ENCODE measurements at places on chromosomes 6 and 20.

- no peak for DNase-seq
These were observed 36.4 kb downstream of the HDGFL1 start for GRCh38 chr6:22605736-22606135.

GRCh38 chr20:58018590-58018989 lies 209.9 kb downstream of the ANKRD60 start:
- no peak for DNase-seq

DNA sequence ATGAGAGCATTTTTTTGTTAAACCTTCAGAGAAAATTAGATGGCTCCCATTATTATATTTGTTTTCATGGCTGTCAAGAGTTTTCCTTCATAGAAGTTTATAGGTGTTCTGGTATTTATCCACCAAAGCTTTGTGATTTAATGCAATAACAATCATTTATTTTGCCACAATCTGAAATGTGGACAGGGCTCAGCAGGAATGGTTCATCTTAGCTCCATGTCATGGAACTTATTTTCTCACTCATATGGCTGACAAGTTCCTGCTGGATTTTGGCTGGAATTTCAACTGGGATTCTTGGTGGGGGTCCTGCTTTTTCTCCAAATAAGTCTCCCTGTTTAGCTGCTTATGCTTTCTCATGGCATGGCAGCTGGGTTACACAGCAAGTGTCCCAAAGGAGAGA lies 876.7 kb downstream of the QKI start:
- no peak for DNase-seq

GRCh38 chr6:39361657-39362486 lies 39.4 kb upstream of the KCNK16 start:
- peak; percentile 15 for DNase-seq

DNA sequence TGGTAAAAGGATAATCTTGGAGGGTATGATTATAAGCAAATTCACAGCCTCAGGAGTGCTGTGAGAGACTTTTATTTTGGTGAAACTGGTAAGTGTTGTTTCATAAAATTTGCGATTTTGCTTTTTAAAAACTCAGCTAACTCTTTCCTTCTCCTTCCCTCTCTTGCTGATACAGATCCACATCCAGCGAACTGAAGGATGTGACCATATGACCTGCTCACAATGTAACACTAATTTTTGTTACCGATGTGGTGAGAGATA lies 77.2 kb upstream of the TPD52L1 start:
- DNase-seq: no peak

DNA sequence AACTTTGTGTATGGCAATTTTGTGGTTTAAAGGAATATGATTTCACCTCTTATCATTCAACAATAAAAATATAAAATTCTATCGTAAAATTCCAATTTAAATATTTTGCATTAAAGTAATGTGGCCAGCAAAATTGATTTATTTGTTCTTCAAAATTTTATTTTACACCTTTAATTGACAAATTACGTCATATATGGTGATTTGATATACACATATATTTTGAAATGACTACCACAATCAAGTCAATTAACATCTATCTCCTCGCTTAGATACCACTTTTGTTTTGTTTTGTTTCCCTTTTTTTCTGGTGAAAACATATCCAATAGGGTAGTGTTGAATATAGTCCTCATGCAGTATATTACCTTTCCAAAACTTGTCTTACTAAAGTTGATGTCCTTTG lies 467.6 kb upstream of the HS3ST5 start:
- DNase-seq: no peak

DNA sequence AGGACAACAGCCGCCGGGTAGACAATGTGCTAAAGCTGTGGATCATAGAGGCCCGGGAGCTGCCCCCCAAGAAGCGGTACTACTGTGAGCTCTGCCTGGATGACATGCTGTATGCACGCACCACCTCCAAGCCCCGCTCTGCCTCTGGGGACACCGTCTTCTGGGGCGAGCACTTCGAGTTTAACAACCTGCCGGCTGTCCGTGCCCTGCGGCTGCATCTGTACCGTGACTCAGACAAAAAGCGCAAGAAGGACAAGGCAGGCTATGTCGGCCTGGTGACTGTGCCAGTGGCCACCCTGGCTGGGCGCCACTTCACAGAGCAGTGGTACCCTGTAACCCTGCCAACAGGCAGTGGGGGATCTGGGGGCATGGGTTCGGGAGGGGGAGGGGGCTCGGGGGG lies 16.7 kb upstream of the ZBTB9 start:
- no peak for DNase-seq

DNA sequence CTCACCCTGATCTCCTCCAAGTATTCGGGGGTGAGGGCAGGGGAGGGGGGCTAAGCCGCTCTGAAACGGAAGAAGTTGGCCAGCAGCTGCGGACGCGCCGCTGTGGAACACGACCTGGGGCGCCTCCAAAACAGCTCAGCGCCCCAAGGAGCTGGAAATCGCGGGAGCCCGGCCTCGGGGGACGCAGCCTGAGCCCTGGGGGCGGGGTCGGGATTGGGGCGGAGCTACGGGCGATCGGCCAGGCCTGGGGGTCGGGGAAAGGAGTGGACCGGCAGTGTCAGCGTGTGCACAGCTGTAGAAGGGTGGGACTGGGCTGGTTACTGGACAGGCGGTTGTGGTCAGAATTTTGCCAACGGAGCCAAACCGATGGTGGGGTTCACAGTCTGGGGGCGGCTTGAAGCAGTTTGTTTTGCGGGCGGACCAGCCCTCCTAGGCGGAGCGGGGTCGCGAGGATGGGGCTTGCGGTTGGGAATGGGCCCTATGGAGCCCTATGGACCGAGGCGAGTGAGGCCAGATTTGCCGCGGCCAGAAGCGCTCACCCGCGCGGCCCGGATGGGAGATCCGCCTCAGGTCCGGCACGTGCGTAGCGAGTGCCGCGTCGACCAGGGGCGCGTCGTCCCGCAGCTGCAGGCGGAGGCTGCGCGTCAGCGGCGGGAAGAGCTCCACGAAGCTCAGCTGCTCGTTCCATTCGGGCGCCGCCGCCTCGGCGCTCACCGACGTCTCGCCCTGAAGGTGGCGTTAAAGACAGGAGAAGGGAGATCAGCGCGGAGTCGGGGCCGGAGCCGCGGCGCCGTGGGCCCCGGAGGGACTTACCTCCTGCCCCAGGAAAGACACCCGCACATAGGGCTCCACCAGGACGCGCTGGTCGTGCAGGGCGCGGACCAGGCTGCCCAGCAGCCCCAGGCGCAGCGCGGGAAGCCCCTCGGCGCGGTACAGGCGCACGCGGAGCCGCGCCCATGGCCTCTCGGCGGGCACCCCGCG lies 14.3 kb upstream of the SPAG4 start:
- peak; percentile 66 for DNase-seq

DNA sequence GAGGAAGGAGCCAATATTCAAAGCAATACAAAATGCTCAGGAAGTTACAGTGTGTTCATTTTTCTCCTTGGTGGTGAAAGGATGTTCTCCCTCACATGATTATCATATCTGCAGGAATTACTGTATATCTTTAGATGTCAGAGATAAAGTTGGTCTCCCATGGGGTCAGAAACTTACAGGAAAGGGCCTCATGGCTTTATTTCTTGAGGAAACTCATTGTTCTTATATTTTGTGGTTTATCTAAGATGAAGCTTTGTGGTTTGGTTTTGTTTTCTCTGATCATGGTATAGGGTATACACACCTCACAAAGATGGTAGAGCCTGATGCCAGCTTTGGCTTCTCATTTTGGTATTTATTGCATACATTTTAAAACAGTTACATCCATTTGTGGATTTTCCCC lies 100.5 kb upstream of the STXBP5 start:
- no peak for DNase-seq

GRCh38 chr6:88483424-88483823 lies 317.3 kb upstream of the CNR1 start:
- no peak for DNase-seq

GRCh38 chr6:159151266-159151855 lies 17.8 kb upstream of the FNDC1 start:
- DNase-seq: peak; percentile 56

DNA sequence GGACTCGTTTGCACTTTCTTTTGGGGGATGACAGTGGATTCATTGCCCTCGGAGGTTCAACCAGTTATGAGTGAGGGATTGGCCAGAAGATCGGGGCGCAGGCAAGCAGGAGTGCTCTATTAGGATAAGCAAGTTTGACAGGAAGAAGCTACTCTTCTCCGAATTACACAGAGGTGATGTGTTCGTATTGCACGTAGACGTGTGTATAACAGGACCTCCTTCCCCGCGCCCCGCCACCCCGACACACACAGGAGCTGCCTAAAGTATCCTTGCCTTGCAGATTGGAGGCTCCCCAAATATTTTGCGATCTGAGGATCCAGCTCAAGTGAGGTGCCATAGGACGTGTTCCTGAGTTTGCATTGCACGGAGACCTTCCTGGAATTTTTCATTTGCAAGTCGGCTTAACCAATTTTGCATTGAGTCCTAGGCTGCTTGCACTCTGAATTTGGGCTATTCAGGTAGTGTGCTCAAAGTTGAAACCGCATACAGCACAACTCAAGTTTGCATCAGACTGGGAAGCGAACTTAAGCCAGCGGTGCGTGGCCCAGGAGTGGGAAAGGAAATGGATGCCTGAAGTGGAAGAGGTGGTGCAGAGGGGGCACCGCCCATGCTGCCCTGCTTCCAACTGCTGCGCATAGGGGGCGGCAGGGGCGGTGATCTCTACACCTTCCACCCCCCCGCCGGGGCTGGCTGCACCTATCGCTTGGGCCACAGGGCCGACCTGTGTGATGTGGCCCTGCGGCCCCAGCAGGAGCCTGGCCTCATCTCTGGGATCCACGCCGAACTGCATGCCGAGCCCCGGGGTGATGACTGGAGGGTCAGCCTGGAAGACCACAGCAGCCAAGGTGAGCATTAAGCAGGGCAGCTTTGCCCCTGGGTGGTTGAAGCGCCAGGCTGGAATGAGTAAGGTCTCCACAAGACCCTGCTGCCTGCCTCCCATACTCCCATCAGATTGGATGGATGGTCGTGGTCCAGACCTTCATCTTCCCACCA lies 770 bp downstream of the TCF19 start:
- DNase-seq: peak; percentile 31

GRCh38 chr6:111805511-111806164 lies 67.6 kb downstream of the FYN start:
- peak; percentile 65 for DNase-seq

DNA sequence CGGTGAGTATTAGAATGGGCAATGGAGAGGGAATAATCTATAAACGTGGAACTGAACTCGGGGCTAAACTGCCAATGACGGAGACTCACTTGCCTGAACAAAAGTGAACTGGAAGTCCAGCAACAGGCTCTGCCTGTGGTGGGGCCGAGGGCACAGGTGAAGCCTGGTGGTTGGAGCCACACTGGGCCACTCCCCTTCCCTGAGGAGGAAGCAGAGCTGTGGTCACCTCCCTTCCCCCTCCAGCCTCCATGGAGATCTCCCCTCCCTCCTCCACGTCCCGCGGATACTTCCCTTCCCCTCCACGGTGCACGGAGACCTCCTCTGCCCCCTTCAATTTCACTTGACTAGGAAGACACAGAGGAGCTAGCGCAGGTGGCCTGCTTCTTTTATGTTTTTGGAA lies 14.7 kb upstream of the DSP start:
- no peak for DNase-seq

DNA sequence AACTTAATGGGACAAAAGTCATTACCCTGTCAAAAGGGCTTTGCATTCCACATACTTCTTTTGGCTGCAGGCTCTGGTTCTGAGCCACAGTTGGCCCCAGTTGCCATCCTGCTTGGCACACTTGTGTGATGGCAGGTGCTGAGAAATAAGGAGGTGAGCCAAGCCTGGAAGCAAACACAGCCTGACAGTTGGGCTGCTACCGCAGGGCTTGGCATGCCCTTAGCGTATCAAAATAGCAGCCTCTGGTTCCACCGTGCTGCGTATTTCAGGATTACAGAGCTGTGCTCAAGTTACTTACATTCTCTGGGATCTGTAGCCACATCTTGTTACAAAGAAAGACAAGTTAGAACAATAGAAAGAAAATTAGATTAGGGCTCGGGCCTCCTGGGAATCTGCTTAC lies 11.1 kb downstream of the MTHFD1L start:
- DNase-seq: no peak

- no peak for DNase-seq
These were observed 70.7 kb downstream of the PDE7B start for GRCh38 chr6:135922174-135922573.

DNA sequence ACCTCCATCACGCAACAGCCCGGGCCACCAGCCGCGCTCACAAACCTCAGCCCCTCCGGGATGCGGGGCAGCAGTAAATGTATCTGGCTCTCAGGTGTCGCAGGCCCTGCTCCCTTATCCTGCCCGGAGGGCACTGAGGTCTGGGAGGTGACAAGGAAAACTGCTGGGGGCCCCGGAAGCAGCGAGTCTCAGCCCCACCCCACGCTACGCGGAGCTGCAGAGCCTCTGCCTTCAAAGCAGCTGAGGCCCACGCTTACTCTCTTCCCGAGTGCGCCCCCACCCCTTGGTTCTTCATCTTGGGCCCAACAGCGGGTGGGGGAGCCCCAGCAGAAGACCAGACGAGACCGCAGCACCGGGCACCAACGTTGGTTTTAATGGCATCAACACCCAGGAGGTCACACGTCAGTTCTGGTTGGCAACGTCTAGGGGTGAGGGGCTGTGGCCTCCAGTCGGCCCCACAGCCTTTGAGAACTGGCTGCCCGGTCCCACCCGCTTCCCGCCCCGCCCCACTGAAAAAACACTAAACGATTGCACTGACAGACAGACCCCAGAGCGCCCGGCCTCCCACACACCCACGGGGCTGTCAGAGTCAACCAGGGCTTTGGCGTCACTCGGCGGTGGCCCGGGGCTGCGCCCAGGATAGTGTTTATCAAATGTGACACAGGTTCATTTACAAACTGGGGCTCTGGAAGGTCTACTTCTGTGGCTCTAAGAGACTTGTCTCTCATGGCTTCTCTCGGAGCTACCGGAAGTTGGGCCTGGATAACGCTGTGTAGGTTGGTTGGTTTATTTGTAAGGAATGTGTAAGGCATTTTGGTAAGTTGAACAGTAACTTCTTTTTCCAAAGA lies 43.7 kb downstream of the DSTN start:
- no peak for DNase-seq

- no peak for DNase-seq
These were observed 37.3 kb upstream of the MAP7 start for GRCh38 chr6:136587527-136587926.

DNA sequence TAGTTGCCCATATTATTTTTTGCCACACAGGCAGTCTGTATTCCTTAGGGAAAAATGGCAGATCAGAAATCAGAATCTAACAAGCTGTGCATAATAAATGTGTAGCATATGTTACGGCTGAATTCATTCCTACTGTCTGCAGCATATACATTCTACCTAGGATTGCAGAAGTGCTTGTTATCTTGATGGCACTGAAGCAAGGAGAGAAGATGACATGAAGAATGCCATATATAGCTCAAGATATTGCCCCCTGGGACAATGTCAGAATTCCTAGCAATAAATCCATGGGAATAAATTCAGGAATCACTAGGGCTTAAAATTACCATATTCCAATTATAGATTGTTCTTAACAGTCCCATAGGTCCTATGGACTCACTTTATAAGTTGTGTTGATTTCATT lies 293.0 kb upstream of the CNR1 start:
- no peak for DNase-seq

- DNase-seq: no peak
These were observed 211.4 kb downstream of the ESR1 start for GRCh38 chr6:152018876-152019275.

Measured in CD4-positive, CD25-positive, alpha-beta regulatory T cell (primary cell).